Hepatic stellate cell (primary cell): ENCODE measurements at places on chromosomes 7 and 10.

GRCh38 chr7:15167912-15168311 is 265.4 kb upstream of the DGKB start:
- no peak for DNase-seq

- DNase-seq = no peak
These were observed 5.0 kb upstream of the MSMB start for GRCh38 chr10:46050941-46051623.

DNA sequence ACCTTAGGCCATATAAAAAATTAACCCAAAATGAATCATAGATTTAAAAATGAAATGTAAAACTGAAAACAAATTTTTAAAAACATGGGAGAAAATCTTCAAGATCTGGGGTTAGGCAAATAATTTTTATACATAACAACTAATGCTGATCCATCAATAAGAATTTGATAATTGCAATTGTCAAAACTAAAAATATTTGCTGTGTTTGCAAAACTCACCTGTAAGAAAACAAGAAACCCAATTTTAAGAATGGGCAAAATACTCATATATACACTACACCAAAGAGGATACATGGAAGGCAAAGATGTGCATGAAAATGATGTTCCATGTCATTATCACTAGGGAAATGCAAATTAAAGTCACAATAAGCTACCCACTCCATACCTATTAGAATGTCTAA is 194.8 kb upstream of the NRP1 start:
- DNase-seq = no peak

DNA sequence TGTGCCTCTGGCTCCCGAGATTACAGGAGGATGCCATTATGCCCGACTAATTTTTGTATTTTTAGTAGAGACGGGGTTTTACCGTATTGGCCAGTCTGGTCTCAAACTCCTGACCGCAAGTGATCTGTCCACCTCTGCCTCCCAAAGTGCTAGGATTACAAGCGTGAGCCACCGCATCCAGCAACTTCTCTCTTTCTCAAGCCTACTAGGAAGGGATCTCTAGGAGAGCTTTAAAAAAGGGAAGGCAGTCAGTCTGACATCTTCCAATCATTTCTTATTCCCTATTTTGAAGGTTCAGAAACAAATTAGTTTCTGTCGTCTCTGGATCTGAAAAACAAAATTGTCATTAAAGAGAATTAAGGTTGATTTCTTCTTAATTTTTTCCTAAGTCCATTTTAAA is 2.5 kb upstream of the TMEM26 start:
- no peak for DNase-seq

GRCh38 chr7:144487901-144488300 is 84.4 kb upstream of the NOBOX start:
- no peak for DNase-seq

DNA sequence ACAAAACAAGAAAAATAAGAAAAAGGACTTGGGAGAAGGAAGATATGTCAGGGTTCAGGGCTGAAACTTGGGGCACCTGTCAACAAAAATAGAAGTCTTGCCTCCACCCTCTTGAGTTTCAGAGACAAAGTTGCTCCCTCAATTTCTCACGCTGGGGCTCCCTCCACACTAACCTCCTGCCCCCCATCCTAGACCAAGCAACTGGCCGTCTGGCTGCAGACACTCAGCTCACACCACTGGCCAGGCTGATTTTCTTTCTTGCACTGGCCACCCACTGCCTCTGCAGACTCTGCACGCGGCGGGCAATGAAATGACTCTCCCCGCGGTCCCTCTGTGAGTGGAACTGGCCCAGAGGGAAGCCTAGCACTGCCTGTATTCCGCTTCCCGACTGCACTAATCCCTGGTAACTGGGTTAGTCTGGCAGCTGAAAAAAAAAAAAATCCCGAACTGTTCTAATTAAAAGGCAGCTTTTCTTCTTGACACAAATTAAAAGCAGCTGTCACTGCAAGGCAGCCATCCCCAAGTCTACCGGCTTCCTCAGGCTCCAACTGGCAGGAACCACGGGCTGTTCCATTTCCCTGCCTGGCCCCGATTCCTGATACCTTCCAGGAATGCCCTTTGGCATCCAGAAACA is 83.5 kb downstream of the SPDYE5 start:
- no peak for DNase-seq

DNA sequence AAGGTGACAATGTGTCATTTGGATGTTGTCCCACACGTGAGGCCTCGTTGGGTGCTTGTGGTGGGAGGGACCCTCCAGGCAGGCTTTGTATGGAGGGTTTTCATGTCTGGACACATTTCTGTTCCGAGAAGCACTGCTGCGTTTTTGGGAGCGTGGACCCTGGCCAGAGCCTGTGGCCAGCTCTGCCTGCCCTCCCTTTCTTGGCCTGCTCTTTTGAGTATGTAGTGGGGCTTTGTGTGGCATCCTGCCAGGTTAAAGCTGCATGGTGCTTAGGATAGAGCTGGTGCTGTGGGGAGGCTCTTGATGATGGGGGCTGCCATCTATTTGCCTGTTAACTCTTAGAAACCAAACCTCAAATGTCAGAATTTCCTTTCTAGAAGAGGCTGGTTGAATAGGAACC is 45.7 kb downstream of the GLRX3 start:
- no peak for DNase-seq

DNA sequence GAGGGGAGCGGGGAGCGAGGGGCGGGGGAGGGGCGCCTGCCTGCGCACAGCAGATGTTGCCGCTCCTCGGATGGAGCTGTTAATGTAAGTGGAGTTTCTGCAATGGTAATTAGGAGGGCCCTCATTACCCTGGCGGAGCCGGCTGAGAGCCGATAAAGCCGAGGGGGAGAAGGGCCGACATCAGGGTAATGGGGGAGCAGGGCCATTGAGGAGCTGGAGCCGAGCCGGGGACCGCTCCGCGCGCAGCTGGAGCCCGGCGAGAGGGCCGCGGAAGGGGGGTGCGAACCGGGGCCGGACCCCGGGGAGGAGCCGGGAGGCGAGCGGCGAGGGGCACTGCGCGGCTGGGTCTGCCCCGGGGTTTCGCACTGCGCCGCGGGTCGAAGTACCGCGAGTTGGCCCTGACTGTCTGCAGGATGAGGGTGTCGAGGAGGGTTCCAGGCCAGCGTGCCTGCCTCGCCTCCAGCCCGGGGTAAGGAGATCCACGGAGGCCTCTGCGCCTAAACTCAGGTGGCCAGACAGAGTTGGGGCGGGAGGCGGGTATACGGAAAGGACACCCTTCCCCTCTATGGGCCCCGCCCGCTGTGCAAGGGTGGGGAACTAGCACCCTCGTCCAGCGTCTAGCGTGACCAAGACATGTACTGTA is 55.0 kb upstream of the LBX1 start:
- DNase-seq = no peak

- DNase-seq = peak; percentile 72
These were observed 5.0 kb downstream of the MYO1G start for GRCh38 chr7:44973610-44974401.

DNA sequence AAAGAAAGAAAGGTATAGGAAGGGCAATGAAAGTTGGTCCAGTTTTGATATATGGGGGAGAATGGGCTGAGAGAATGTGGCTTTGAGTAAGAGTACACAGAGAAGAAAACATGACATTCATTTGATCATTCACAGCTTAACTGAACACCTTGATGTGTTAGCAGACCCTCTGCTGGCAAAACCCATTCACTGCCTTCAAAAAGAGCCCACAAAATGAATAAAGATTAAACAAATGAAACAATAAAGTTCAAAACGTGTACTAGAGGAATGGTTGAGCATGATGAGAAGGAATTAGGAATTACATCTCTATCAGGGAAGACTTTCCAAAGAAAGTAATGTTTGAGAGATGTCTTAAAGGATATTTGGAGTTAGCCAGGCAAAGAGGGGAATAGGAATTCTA is 2.1 kb downstream of the WEE2 start:
- no peak for DNase-seq

GRCh38 chr10:89134963-89135362 is 72.2 kb downstream of the CH25H start:
- no peak for DNase-seq

DNA sequence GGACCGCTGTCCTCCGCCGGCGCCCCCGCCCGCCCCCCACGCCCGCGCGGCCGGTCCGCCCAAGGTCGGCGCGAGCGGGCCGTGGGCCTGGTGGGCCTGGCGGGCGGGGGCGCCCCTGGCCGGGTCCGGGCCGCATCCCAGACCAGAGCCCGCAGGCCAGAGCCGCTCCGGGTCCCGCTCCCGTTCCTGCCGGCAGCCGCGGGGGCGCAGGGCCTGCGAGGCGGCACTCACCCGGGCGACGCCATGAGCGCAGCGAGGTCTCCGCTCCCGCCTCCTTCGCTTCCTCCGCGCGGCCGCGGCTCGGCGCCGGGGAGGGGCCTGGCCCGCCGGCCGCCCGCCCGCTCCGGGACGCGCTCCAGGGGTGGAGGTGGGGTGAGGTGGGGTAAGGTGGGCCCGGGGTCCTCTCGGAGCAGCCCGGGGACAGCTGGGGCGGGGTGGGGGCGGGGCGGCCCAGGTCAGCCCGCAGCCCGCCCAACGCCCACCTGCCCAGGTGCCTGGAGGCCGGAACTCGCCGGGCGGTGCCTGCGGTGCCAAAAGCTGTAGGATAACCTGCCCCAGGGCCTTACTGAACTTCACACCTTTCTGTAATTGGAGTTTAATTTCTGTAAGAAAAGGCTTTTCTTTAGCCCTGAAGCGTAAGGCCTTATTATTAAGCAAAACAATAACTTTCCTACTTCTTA is at the start of gene URGCP:
Gene URGCP, minus strand, starts transcription at position 266 of the 680 bp plus-strand sequence. Its CDS starts 21 bp downstream, at position 245.
- DNase-seq = peak; percentile 75

DNA sequence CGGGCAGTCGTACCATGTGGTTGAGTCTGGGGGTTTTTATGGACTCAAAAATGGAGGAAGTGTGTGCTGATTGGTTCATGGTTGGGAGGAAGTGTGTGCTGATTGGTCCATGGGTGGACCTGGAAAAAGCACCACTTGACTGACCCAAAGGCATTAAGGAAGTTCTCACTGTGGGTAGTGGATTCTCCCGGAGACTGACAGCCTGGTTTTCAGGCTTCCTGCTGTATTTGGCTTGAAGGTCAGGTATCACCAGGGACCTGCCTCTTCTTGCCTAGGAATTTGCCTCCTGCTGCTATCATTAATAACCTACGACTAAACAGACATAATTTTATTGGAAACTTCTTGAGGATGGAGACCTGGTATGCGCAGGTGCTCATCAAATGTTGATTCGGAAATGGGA is 268.8 kb upstream of the LRGUK start:
- DNase-seq = no peak

- DNase-seq = no peak
These were observed 140.9 kb downstream of the AUTS2 start for GRCh38 chr7:69739190-69739589.

DNA sequence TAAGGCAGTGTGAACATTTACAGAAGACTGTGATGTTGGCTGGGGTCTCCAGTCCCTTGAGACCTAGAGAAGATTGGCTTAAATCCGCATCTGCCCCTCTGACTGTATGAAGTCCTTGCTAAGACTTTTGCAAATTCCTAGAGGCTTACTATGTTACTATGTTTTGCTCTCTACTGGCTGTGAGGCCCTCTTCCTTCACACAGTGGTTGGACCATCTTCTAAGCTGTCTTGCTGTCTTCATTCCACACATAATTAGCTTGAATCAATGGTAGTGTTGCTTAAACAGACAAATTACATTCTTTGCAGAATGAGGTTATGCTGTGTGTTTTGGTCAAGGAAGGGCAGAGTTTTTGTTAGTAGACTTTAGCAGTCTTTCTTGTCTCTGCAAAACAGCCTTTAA is 658.0 kb downstream of the TYW1 start:
- no peak for DNase-seq

GRCh38 chr7:68279827-68280400 is 1283.3 kb downstream of the TYW1 start:
- no peak for DNase-seq

DNA sequence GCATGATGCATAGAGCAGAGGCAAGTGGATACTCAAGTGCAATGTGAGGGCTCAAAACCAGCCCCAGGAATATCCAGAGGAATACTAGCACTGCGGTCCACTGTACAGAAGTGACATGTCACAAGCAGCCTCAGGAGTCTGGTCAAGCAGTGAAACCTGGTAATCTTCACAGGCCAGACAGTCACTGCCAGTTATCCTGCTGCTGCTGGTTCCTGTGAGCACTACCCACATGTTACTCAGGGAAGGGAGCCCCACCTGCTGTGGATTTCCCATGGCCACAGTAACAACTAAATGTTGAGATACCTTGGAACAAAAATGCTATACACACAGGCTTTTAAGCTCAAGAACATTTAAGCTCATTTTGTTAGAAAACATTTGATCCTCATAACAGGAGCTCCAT is 103.0 kb downstream of the RNF133 start:
- DNase-seq = no peak

GRCh38 chr7:33973231-33974015 is 68.1 kb downstream of the BMPER start:
- DNase-seq = peak; percentile 21

DNA sequence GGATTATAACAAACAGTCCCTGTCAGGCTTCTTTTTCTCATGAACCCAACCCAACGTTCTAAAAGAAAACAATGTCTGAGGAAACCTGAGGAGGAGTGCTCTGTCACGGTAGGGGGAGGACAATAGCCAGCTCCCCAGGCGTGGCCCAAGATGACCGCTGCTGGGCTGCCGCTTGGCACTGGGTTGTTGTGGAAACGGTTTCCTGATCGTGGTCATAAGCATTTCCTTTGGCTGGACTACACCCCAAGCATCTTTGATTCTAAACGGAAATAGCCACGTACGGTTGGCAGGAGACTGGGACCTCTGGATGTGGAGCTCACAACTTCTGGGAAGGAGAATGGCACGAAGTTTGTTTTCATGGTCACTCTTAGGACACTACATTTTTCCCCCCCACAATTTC is 30.4 kb upstream of the DMBT1 start:
- no peak for DNase-seq

GRCh38 chr7:68722044-68722443 is 876.2 kb upstream of the AUTS2 start:
- DNase-seq = no peak
